ENCODE measurements at places on chromosomes 11 and 22. TPM values are rescaled to one million over a fixed set of nuclear protein-coding genes. Genes with fewer than 3 reads are reported as not detected.
A peak's percentile ranks its signal among the peaks of the same experiment; 100 is the strongest.

- no peak for DNase-seq
- H3K4me1 ChIP-seq: peaks cover 3% of the 10 kb centered on the region
- no peaks in the 10 kb centered on the region for H3K27me3 ChIP-seq
- no peak overlapping the region for H3K27ac ChIP-seq
These were observed 39.2 kb downstream of the MCHR1 start for GRCh38 chr22:40718250-40719204.

DNA sequence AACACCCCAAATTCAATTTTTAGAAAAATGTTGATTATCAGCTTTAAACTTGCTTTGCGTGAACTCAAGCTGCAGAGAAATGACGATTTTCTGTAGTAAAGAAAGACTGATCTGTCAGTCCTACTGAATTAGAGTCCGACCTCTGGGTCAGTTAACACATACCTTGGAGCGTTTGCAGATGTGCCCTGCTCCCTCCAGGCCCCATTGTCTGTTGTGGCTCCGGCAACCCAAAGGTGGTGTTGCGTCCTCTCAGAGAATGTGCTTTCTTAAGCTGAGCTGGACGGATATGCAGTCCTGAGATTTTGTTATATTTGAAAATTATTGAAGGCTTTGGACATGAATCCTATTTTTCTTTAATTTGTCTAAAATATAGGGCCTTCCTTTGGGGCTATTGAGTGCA, 31.5 kb upstream of the MYO18B start:
- H3K27ac ChIP-seq: no peak overlapping the region
- no peak for DNase-seq
- peaks cover 11% of the 10 kb centered on the region for H3K36me3 ChIP-seq
- no peak overlapping the region for H3K4me3 ChIP-seq
- H3K4me1 ChIP-seq: no peaks in the 10 kb centered on the region
- H3K27me3 ChIP-seq: no peaks in the 10 kb centered on the region

FXYD6 gene
- 16.2 TPM for total RNA-seq

RFPL2 gene
- total RNA-seq: not detected

DNA sequence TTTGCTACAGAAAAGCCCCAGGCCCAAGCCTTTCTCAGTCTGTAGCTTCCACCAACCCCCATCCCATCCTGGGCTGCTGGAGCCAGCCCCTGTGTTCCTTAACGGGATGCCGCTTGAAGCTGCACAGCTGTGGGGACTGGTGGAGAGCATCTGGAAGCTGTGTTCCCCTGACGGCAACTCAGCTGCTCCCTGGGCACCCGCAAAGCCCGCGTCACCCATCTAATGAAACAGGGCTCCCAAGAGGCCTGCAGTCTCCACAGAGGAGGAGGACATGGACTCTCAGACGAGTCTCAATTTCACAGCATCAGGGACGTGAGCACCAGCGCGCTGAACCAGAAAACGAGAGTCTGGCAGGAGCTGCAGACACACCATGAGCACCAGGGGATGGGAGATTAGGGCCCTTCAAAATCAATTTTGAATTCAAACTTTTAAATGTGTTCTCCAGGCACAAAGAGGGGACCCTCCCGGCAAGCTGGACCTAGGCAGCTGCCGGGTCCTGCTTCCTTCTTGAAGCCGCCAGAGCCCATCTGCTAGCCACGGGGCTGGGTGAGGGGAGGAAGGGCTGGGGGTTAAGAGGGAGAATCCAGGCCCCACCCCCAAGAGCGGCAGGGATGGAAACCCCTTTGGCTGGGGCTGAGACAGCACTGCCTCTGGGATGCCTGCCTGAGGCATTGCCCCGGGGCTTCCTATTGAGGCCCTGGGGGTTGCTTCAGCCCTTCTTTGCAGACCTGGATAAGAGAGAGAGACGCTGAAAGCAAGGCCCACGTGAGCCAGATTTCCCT, 21.0 kb downstream of the LMO1 start:
- no peaks in the 10 kb centered on the region for H3K36me3 ChIP-seq
- no peaks in the 10 kb centered on the region for H3K4me1 ChIP-seq
- DNase-seq: no peak
- no peak overlapping the region for H3K4me3 ChIP-seq

GRCh38 chr22:35984183-35985175, 44.1 kb downstream of the RBFOX2 start:
- no peaks in the 10 kb centered on the region for H3K36me3 ChIP-seq
- no peak for DNase-seq
- no peak overlapping the region for H3K4me3 ChIP-seq
- H3K27ac ChIP-seq: no peak overlapping the region
- H3K27me3 ChIP-seq: no peaks in the 10 kb centered on the region

MS4A2 gene
- total RNA-seq: 17.1 TPM

DNA sequence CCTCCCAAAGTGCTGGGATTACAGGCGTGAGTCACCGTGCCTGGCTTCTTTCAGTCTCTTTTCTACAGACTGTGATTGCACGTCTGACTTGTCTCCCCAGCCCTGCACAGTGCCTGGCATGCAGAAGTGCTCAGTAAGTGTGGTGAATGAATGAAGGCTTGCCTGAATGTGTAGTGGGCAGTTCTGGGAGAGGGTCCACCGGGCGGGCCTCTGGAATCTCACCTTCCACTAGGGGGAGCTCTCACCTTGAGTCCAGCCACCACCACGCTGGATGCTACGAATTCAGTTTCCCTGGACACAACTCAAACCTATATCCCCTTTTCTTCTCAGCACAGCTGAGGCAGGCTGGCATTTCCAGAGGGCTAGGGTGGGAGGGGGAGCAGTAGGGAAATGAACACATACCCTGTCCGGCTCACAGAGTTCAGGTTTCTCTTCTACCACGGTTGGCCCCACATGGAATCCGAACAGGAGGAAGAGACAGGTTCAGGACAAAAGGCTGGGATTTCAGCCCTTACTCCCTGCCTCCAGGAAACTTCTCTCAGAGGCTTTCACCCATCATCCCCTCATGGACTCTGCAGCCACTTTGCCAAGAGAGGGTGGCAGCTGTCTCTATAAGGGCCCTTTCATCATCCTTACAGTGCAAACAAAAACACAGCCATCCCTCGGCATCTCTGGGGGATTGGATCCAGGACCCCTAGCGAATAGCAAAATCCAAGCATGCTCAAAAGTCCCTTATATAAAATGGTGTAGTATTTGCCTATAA, 86.8 kb downstream of the NECTIN1 start:
- no peak overlapping the region for H3K4me3 ChIP-seq
- H3K36me3 ChIP-seq: no peaks in the 10 kb centered on the region
- H3K27ac ChIP-seq: no peak overlapping the region

DNA sequence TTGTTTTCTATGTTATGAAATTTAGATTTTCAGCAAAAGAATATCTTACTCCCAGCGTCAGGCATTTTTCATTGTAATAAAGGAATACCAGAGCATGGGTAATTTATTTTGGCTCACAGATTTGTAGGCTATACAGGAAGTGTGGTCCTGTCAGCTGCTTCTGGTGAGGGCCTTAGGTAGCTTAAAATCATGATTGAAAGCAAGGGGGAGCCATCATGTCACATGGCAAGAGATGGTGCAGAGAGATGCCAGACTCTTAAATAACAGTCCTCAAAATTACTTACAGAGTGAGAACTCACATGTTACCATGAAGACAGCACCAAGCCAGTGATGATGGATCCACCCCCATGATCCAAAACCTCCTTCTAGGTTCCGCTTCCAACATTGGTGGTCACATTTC, 825.0 kb upstream of the CHORDC1 start:
- no peak overlapping the region for H3K27ac ChIP-seq
- H3K4me3 ChIP-seq: no peak overlapping the region

CHKB gene
- 80.2 TPM for total RNA-seq

- DNase-seq: peak; percentile 69
- H3K36me3 ChIP-seq: no peaks in the 10 kb centered on the region
- H3K4me1 ChIP-seq: peaks cover 28% of the 10 kb centered on the region
- H3K4me3 ChIP-seq: no peak overlapping the region
- H3K27ac ChIP-seq: peak overlapping the region; percentile 88
These were observed 41.3 kb downstream of the LRRC32 start for GRCh38 chr11:76629116-76629852.

MMP1 gene
- 1.8 TPM for total RNA-seq

ZFPL1 gene
- 36.8 TPM for total RNA-seq

DNA sequence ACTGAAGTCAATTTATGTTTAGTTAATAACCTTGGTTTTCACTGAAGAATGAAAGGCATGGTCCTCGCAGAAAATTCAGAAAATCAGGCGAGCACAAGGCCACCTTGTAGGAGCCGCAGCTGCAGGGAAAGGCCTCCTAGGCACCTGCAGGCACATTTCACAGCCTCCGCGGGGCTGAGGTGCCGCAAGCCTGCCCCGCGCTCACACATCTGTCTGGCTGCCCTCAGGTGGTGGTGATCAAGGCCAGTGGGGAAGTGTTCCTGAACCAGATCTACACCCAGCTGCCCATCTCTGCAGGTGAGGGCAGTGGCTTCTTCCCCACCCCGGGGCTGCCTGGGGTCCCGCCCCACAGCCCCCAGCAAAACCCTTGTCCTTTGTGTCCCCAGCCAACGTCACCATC, 10.5 kb downstream of the MUC5AC start:
- no peaks in the 10 kb centered on the region for H3K4me1 ChIP-seq
- no peak overlapping the region for H3K27ac ChIP-seq
- no peaks in the 10 kb centered on the region for H3K27me3 ChIP-seq
- no peaks in the 10 kb centered on the region for H3K36me3 ChIP-seq

DNA sequence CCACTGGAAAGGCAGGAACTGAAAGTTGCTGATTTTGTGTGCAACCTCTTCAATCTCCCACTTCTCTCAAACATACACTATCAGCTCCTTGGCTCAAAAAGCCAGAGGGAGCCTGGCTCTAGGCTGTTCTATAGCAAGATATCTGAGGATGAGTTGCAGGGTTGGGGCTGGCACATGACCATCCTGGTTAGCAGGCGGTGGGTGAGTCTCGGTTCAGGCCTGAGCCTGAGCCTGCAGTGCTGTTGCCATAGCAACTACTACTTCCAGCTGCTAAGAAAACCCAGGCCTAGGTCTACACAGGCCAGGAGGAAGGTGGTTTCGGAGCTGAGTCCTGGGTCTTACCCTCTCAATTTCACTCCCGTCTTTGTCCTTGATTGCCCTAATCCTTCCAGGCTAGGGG, 39.0 kb downstream of the CWC15 start:
- H3K27me3 ChIP-seq: no peaks in the 10 kb centered on the region
- peak overlapping the region; percentile 61 for H3K27ac ChIP-seq
- H3K4me3 ChIP-seq: no peak overlapping the region
- H3K4me1 ChIP-seq: peaks cover 14% of the 10 kb centered on the region
- H3K36me3 ChIP-seq: no peaks in the 10 kb centered on the region

Measured in upper lobe of left lung (tissue), 6 donors.